ENCODE measurements at places on chromosomes 13 and 19.

- no peak for DNase-seq
Measured at GRCh38 chr13:28574617-28575142, 79.8 kb upstream of the FLT1 start.

- no peak for DNase-seq
Measured at GRCh38 chr13:52924289-52925148, 76.1 kb upstream of the PCDH8 start.

GRCh38 chr13:46341112-46341711, 45.8 kb downstream of the RUBCNL start:
- no peak for DNase-seq

DNA sequence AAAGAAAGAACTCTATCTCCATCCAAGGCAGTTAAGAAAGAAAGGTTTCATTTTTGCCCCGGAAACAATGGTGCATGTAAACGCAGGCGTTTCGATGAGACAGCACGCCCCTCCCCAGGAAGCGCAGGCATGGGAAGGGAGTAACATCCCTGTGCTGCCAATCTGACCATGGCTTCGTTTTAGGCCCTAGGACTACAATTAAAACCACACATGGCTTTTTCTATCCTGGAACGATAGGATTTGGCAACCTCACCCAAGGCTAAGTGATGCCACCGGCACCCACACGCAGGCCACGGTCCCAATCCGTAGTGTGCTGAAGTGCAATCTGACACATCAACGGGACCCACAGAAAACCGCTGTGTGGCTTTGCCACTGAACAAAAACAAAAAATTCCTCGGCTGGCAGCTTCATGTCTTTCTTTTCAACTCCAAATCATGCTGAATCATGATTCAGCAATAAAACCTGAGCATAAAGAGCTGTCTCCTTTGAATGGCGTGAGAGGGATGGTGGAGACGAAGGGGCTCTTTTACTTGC, 24.2 kb downstream of the RANBP3 start:
- DNase-seq, result no peak

DNA sequence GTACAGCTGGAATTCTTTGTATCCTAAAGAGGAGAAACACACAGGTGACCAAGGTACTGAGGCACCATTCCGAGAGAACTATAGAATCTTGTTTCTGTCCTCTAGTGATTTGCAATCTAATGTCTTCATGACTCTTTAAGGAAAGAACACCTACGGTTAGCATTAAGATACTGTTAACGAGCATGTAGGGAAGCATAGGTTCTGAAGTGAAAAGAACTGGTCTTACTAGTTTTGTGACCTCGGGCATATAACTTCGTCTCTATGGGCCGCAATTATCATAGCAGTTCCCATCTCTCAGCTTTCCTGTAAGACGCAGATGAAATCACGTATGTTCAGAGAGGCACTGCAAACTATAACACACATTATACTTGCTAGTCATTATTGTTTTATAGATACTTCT, 193.0 kb upstream of the NBEA start:
- DNase-seq, result no peak

- DNase-seq, result no peak
Measured at GRCh38 chr13:22961835-22962537, 218.8 kb upstream of the SGCG start.

DNA sequence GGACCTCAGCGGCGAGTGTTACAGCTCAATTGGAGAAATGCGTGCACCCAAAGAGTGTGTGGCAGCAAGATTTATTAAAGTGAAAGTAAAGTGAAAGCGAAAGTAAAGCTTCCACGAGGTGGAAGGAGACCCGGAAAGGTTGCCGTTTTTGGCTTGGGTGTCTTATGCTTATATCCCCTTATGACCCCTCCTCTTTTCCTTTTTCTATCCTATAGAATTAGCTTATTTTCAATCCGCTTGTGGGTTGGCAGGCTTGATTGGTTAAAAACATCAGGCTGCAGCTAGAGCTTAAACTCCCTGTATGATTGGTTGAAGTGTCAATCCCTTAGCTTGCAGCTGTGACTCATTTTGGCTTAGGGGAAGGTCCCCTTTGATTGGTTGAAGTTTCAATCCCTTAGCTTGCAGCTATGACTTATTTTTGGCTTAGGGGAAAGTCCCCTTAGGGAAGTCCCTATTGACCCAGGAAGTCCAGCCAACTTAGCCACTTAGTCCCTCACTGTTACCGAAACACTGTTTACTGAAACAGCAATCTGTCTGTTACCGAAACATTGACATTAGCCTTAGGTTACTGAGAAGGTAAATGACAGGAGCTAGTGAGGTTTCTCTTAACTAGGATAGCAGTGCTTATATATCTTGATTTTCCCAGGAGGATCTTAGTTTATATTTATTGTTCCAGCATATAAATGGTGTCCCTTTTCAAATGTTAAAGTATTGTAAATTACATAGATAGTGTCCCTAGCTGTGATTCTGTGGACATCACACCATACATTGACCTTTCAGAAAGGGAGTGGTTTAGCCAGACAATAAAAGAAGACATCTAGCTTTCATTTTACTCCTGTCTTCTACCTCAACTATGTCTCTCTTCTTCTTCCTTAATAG, 575.8 kb downstream of the DACH1 start:
- DNase-seq, result peak; percentile 13

DNA sequence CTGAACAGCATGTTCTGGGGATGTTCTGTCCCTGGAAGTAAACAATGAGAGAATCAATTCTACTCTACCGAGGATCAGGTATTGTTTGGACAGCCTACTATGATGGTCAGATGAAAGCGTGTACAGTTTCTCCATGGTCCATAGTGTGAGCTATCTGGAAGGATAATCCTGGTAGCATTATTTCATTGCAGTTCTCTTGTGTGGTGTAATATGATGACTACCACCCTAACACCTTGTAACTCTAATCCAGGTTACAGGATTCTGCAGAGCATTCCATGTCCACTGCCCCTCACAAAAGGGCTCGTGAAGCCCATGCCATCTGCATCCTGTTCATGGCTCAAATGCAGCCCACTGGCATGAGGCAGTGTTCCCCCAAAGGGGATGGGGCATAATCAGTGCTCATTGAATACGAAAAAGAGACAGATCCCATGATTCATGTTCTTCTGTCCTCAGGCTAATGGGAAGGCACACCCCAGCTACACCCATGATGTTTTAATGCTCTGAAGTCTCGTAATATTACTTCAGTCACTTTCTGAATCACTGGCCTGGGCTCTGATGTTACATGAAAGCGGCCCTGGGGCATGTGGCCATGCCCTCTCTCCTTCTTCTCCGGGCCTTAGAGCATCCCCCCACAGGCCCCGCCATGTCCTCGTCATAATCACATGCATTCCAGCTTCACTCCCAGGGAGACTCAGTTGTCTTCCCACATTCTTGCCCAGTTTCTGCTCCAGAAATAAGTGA, 68.4 kb downstream of the HSPH1 start:
- DNase-seq, result no peak

GRCh38 chr19:15225760-15226159, 6.5 kb downstream of the EPHX3 start:
- no peak for DNase-seq

DNA sequence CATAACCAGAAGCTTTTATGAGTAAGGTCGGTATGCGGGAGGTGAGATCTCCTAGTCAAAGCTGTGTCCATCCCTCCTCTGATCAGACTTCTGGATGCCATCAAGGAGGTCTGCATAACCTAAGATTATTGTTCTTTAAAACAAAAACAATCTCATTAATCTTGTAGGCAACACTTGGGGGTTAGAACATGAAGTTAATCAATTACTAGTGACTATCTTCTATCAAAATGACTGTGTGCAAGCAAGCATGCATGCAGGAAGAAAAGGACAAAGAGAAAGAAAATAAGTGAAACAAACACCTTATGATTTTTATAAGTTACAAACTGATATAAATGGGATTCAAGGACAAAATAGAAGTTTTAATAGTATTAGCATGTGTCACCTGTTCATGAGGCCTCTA, 2435.9 kb upstream of the PCDH20 start:
- DNase-seq, result no peak

DNA sequence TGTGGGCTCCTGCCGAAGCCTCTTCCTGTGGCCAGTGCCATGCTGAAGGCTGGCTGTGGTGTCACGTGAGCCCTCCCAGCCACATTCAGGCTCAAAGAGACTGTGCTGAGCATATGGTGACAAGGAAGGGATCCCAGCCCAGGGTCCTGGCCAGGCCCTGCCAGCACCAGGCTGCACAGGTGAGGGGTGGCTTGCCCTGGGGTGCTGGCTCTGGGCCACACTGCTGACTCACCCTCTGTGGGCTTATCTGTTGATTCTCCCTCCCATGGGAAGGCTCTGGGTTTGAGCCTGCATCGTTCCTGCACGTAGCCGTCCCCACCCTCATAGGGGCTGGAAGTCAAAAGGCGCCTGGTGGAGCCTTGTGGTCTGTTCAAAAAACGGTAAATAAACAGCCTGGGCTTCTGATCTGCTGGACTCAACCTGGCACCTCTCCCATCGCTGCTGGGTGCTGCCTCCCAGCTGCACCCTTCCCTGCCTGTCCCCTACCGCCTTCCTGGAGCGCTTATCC, 31.1 kb downstream of the DNM2 start:
- DNase-seq, result no peak

- DNase-seq, result no peak
Measured at GRCh38 chr19:14097532-14098151, 7.1 kb upstream of the SAMD1 start.

DNA sequence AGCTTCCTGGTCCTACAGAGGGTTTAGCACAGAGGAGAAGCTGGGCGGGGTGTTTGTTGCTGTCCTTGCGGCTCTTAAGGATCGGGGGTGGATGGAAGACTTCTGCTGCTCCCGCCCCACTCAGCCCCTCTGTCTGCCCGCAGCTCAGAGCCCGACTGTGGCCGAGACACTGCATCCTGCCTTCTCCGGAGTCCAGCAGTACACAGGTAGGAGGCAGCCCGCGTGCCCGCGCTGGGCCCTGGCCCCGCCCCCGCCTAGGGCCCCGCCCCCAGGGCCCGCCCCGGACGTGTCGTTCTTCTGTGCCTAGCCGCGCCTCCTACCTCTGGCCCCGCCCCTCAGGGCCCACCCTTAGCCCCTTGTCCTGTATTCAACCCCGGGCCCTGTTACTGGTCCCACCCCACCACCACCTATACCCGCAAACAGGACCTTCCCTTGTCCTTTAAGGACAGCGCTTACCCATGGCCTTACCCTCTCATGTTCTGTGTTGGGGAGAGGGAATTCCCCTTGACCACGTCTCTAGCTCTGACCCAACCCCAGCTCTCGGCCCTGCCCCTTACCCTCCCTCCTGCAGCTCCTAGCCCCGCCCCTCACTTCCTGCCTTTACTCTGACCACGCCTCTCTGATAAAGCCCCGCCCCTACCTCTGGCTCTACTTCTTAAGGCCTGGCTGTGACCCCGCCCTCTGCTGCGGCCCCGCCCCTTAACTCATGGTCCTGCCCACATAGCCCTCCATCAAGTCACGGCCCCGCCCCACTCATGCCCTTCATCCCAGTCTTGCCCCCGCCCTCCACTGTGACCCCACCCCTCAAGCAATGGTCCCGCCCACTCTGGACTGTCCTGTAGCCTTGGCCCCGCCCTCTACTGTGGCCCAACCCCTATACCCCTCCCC, 60.5 kb downstream of the CELF5 start:
- peak; percentile 31 for DNase-seq
